Regular cardiac myocyte (primary cell): ENCODE measurements at places on chromosomes 13 and 19. TPM values are rescaled to one million over a fixed set of nuclear protein-coding genes. Genes with fewer than 3 reads are reported as not detected.

ZNF667 gene
- 3.8 and 14.7 TPM in 2 replicates for total RNA-seq

ZNF560 gene
- total RNA-seq: 2.7 and 3.4 TPM in 2 replicates

GPR12 gene
- not detected in 2 replicates for total RNA-seq

TSSK6 gene
- 0.96 and 1.4 TPM in 2 replicates for total RNA-seq

LRRC8E gene
- 2.3 and 2.8 TPM in 2 replicates for total RNA-seq

SHC2 gene
- 1.4 TPM in 1 of 2 replicates, not detected in the other for total RNA-seq

S1PR4 gene
- not detected in 2 replicates for total RNA-seq

SLC27A1 gene
- total RNA-seq: 9.2 and 35.0 TPM in 2 replicates

TYROBP gene
- not detected in 2 replicates for total RNA-seq

SLITRK6 gene
- under 0.01 TPM in 1 of 2 replicates, not detected in the other for total RNA-seq
